ENCODE measurements at places on chromosomes 6 and 20.

GRCh38 chr20:14716351-14716801 lies 379.0 kb upstream of the FLRT3 start:
- no peak for DNase-seq

GRCh38 chr6:26319405-26320128 lies 45.4 kb upstream of the BTN3A2 start:
- no peak for DNase-seq

DNA sequence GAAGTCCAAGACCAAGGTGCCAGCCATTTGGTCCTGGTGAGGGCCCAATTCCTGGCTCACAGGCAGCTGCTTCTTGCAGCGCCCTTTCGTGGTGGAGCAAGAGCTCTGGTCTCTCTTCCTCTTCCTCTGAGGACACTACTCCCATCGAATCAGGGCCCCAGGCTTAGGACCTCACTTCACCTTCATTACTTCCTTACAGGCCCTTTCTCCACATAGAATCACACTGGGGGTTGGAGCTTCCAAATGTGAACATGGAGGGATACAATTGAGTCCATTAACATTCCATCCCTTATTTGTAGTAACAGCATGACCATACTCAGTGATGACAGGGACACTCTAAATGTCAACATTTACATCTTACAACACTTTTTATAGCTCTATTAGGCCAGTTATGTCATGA lies 2.3 kb downstream of the RAMACL start:
- no peak for DNase-seq

DNA sequence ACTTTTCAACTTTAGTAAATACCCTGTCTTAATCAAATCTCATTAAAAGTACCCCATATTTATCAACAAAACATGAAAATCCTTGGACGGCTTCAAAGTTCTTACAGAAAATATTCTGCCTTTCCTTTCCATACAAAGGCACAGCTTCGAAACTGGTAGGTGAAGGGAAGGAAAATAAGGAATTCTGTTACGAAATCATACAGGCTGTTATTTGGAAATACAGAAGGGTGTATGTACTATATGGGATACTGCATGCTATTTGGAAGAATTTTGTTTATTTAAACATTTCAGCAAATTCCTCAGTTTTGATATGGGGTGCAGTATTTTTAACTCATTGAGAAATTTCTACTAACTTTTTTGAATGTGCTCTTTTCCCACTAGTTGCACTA lies 138.4 kb upstream of the BTN3A2 start:
- DNase-seq, result peak; percentile 9

- DNase-seq, result no peak
These were observed 115.1 kb upstream of the FRMD1 start for GRCh38 chr6:168193816-168194721.

- no peak for DNase-seq
These were observed 90.1 kb downstream of the PXDC1 start for GRCh38 chr6:3661390-3661789.

DNA sequence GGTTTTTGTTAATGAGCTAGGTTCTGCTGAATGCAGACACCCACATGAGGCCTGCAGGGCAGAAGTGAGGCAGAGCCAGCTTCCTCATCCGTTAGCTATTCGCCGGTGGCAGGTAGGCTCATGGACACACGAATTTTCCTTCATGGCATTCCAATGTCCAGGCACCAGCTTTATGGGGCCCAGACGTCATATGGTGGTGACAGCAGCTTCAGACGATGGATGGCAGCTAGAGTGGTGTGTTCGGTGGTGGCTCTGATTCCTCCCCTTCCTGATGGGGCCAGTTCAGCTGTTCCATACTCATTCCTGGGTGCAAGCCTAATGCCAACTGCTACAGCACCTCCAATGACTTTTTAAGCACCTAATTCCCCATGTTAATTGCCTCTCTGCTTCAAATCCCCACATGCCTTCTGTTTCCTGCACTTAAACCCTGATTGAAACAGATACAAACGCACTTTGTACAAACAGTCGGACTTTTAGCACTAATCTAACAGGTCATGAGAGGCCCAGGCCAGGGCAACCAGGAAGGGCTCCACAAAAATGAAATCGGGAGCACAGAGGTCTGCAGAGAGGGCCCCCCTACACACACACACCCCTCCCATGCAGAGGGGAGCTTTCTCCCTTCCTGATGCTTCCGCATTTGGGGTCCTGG lies 35.7 kb upstream of the MLN start:
- DNase-seq, result peak; percentile 3

- no peak for DNase-seq
These were observed 13.1 kb downstream of the PSMB9 start for GRCh38 chr6:32867022-32867477.

DNA sequence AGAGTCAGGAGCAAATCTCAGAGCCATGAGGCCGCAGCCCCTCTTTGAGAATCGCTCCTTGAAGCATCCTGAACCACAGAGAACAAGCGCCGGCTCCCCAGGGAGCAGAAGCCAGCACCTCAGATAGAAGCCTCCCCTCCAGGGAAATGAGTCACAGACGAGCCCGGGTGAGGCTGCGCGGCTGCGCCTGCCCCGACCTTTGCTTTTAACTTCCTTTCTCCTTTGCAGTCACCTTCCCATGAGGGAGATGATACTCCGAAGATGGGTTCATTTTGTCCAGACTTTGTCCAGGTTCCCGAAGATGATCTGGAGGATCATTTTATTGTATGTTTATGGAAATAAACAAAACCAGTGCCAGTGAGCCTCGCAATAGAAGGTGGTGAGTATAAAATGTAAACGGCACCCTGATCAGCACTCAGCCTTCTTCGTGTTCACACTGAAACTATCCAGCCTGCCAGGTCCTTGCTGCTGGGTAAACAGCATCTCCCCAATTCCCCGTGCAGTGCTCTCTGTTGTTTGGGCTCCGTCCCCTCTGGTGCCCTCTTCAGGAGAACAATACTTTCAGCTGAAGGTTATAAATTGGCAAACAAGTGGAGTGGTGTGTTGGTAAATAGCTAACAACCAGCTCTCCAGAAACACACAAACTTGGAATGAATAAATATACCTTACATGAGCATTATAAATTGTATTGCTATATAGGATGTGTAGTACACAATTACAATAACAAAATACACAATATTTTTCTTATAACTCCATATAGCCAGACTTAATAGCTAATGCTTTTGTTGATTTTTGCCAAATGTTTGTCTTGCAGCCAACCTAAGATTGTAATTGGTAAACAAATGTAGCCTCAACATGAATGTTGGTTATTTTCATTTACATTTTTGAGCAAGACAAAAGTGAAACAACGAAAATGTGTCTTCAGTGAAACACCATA lies 41.4 kb upstream of the TMEM181 start:
- peak; percentile 72 for DNase-seq

GRCh38 chr20:18856873-18857272 lies 43.3 kb downstream of the SCP2D1 start:
- DNase-seq, result no peak

- DNase-seq, result no peak
These were observed 91.7 kb downstream of the SLC35B3 start for GRCh38 chr6:8343600-8343999.

- DNase-seq, result no peak
These were observed 23.6 kb upstream of the DNAAF9 start for GRCh38 chr20:3431109-3431508.

Data from amniotic epithelial cell (primary cell).